ENCODE measurements at places on chromosomes 1 and 21.
A peak's percentile ranks its signal among the peaks of the same experiment; 100 is the strongest.

DNA sequence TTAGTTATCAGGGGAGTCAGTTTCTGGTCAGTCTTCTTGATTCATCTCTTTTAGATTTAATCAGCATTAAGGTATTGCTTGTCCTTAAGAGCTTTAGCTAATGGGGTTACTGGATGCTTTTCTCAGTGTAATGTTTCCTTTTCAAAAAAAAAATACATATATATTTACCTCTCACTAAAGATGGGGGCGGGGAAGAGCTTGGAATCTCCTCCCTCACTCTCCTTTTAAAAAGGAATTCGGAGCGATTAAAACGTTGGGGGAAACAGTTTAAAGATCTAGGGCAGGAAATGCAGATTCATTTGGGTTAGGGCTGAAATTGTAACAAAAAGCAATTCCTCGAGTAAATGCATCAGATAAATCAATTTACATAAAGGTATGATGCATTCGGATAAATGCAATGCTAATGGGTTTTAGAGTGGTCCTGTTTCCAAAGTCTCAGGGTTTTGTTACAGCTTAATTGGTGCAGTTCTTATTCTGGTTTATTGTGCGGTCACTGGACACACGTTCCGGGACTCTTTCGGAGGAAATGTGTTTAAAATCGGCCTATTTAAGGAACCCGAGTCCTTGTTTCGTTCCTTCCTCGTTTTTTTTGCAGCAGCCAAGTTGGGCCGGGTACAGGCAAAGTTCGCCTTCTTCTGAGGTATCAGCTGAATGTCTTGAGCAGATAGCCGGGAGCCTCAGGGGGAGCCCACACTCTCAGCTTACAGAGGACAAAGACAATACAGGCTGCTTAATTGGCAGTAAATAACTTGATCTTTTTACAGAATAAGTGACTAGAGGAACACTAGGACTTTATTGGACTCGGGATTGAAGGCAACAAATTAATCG, 1.6 kb downstream of the LMO4 start:
- peak; percentile 42 for DNase-seq

- no peak for DNase-seq
Observed at GRCh38 chr1:32501865-32502264, 37.0 kb downstream of the ZBTB8B start.

GRCh38 chr1:181208083-181208482, 119.6 kb downstream of the IER5 start:
- no peak for DNase-seq

- DNase-seq, result no peak
Observed at GRCh38 chr1:20266141-20266540, 24.5 kb upstream of the VWA5B1 start.

- DNase-seq, result no peak
Observed at GRCh38 chr1:4308806-4309205, 345.6 kb upstream of the AJAP1 start.

DNA sequence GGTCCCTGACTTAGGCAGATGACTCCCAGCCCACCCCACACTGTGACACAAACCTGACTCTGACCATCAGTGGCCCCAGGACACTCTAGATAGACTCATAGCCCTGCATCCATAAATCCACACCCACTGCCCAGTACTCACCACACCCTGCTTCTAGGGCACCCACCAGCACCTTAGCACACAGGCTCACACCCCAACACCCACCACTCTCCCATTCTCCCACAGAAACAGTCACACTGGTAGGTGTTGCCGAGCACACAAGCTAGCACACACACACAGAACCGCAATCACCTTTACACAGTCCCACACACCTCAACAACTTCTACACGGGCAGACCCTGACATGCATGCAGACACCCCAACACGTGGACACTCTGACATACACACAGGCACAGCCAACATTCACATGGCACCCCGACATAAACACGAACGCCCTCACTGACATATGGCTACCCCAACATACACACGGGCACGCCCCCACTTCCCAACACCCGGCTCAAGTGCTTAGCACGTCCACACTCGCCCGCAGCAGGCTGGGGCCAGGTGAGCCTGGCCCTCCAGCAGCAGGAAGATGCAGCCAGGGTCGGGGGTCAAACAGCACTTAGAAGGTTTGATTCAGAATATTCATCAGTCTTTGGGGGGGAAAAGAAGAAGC, 105.5 kb upstream of the TARDBP start:
- no peak for DNase-seq

GRCh38 chr1:235047331-235047871, 81.2 kb downstream of the TOMM20 start:
- no peak for DNase-seq

DNA sequence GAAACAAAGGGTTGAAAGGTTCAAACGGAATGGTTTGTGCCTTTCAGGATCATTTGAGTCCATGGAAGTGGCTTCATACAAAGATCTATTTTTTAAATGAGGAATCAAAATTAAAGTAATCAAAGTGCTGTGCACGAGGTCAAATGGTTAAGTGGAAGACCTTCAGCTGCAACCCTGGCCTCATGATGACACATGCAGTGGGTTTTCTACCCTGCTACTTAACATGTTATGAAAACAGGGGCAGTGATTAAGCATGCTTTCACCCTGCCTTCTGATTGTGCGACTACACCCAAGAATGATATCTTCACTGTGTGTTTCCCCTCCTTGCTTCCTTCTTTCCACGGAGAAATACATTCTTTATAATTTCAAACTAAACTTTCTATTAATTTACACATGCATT, 604.2 kb downstream of the LRRIQ3 start:
- DNase-seq, result peak; percentile 67

Measured in HCEC 1CT (cell line).